ENCODE measurements at places on chromosomes 2 and 18.
A peak's percentile ranks its signal among the peaks of the same experiment; 100 is the strongest.

GRCh38 chr2:236718207-236718992 lies 148.8 kb downstream of the ACKR3 start:
- DNase-seq, result peak; percentile 90

DNA sequence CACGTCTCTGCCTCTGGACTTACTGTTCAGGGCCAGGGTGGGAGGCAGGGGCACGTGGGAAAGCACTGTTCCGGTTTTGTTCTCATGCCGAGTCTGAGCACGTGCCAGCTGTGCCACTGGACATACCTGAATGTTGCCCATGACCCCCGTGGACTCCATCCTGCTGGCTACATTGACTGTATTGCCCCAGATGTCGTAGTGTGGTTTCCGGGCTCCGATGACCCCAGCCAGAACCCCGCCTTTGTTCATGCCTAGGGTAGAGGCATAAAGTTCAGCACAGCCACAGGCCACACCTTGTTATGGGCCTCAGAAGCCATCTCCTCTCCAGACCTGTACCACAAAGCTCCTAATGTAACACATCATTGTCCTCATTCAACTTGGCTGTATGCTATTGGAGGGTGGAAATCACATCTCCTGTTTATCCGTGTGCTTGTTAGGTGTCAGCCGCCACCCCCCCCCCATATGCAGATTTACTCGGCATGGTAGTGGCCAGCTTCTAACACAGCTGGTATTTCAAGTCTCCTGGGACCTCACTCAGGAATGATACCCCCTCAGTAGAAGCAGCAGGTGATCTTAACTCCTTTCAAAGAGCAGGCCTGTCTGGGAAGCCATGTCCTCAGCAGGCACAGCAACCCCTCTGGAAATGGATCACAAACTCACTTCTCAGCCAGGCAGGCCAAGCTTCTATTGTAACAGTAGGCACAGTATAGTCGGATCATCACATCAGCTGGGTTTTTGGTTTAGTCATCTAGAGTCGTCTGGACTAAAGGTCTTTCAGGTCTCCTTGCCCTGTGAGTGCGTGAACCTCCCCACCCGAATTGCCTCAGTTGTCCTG lies 27.6 kb downstream of the CENPO start:
- peak; percentile 10 for DNase-seq

- no peak for DNase-seq
Measured at GRCh38 chr2:240138254-240138984, 2.0 kb downstream of the OTOS start.

GRCh38 chr2:45452866-45453265 lies 158.2 kb downstream of the SRBD1 start:
- no peak for DNase-seq

GRCh38 chr2:143209570-143210445 lies 80.6 kb downstream of the ARHGAP15 start:
- no peak for DNase-seq

- DNase-seq, result no peak
Measured at GRCh38 chr2:118911936-118912335, 30.1 kb upstream of the MARCO start.

GRCh38 chr2:88829607-88830463 lies 138.4 kb downstream of the RPIA start:
- DNase-seq, result no peak

GRCh38 chr2:235544689-235544969 lies 50.8 kb downstream of the AGAP1 start:
- peak; percentile 22 for DNase-seq

DNA sequence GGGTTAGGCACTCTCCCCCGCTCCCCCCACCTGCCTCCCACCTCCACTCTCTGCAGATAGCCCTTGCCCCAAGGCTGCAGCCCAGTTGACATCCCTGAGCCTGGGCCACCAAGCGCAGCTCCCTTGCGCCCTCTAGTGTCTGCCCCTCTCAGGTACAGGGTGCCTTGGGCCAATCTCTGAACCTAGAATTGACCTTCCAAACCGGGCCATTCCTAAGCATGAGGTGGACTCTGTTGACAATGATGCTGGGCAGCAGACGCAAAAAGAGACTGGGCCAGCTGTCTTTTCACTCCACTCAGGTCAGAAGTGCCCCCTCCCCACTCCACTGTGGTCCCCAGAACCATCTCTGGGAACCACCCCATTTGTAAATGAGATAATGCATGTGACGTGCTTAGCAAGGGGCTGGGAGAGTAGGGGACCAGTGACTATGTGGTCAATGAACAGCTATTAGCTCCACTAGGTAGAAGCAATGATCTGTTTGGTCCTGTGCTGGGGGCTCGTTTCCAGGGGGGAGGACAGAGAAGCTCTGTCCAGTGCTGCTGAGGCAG lies 43.3 kb upstream of the PLB1 start:
- DNase-seq, result peak; percentile 49

DNA sequence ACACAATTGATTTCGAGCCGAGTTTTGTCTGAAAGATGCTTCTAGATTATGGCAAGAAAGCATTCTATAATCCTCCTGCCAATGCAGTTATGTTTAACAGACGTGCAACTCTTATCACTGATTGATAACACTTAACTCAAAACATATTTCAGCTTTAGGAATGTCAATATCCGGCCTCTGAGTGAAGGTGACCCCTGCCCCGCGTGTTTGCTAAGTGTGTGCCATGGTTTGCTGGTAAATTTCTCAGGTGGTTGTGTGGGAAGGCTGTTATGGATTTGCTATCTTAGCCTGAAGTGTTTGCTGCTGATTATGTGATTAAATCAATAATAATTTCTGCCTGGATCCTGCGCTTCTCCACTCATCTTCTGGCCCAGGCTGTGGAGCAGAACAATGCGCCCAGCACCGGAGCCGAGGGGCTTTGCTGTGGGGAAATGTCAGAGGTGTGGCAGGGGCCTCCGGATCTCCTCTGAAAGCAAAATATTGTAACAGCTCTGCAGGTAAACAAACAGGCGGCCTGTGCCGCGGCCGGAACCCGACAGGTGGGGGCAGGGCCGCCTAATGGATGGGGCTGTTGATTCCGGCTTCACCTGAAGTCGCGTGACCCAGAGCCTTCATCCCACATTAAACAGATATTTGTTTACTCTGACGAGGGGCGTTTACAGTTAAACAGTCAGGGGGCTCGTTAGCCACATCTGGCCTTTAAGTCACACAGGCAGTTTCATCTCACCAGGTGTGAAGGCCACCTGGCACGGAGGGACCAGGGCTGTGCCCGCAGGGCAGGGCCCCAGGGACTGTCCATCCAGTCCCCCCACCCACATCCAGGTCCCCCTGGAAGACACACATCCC lies 210.7 kb upstream of the SALL3 start:
- peak; percentile 34 for DNase-seq

DNA sequence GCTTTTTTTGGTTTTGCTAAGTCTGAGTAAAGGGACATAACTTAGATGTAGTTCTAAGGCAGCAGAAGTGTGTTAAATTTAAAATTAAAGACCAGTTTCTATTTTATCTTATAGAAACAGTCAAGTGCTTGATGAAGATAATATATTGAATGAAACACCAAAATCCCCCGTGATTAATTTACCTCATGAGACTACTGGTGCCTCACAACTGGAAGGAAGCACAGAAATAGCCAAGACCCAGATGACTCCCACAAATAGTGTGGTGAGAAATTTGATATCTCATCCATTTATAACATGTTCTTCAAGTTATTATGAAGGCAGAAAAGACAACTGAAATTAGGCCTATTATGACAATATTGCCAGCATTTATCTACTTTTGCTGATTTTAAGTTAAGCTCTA lies 45.6 kb downstream of the APLF start:
- no peak for DNase-seq

- DNase-seq, result no peak
Measured at GRCh38 chr2:138950486-138950885, 170.3 kb upstream of the NXPH2 start.

DNA sequence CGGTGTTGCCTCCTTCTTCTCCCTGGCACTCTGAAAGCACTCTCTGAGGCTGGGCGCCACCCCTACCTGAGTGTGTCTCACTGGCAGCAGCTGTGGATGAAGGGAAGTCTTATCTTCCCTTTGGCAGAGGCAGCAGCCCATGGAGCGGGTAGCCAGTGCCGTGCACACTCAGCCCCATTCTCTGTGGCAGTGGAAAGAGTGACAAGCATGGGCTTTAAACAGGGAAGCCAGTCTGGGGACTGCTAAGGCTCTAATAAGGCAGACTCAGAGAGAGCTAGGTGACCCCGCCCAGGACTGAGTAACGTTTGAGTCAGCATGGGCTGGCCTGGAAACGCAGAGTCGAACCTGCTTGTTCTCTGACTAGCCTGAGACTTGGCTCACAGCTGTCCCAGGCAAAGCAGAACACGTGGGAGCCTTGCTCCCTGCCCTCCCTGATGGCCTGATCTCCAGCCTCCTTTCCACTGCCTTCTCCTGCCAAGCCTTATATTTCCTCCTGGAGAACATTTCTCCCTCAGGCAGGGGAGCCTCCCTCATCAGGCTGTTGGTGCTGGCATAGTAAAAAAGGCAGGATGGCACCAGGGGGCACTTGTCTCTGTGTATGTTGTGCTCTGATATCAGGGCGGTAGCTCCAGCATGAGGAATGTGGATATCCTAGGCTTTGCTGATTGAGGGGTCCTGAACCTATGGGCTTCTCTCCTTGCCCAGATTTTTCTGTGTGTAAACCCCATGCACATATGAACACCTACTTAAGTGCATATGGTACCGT lies 93.9 kb upstream of the LGALSL start:
- DNase-seq, result no peak
